NT2/D1 (cell line): ENCODE measurements at places on chromosomes 11 and 22.
A peak's percentile ranks its signal among the peaks of the same experiment; 100 is the strongest.

DNA sequence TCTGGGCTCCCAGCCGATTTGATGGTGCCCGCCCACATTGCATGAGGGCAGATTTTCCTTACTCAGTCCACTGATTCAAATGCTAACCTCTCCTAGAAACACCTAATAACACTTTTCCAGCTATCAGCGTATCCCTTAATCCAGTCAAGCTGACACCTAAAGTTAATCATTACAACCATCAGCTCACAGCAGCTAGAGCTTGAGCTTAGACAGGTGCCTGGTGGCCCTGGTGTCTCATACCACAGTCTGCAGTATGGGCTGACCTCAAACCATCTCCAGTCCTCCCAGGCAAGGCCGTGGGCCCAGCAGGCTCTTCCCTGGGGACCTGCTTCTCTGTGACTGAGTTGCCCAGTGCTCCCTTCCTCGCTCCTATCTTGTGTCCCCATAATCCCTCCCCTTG is 174.4 kb upstream of the NECTIN1 start:
- DNase-seq, result no peak

DNA sequence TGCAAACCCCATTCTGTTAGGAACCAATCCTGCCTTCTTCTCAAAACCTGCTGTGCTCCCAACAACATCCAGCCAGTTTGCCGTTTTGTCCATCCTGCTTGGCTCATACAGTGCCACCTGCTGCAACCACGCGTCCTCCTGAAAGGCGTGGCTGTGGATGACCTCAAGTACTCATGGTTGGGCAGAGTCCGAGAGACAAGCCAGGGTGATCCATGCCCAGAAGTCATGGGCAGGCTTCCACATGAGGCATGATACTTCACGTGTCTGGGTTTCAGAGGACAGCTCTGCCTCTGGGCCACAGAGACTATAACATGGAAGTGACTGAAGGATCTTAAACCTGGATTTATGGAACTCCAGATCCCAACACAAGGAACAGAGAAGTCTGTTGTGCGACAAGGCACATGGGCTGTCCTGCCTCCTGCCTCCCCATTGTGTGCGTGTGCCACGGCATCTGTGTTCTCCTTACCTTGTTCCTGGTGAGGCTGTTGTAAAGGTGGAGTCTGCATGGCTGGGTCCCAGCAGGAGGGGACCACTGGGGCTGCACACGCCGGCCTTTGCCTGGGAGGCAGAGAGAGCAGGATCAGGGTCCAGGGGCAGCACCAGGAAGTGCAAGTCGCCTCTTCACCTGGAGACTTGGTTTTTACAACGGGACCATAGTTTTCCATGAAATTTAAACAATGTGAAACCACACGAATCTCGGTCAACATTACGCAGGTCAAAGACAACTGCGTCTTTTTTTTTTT is 15.4 kb downstream of the CARS1 start:
- no peak for DNase-seq

DNA sequence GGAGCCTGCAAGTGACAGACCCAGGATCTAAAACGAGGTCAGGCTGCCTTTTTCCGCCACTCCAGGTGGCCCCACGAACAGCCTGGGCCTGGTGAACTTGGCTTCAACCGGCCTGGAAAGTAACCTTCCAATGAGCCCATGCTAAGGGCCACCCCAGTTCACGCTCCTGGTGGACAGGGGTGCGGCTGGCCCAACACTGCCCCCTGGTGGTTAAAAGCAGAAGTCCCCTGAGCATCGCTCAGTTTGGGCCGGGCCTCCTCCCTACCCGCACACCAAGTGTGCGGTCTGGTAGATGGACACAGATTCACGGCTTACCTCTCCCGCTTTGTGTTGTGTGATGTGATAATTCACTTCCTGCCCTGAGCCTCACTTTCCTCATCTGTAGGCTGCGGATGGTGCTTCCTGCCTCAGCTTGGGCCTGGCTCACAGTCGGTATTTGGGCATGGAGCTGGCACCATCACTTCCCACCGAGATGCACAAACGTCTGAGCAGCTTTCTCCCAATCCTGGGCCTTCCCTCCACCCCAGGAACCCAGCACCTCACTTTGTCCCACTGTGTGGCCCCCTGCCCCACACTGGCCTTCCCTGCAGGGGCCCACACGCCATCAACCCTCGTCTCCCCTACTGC is 13.7 kb upstream of the SEC14L3 start:
- peak; percentile 33 for DNase-seq

GRCh38 chr11:9263840-9264315 is 1.3 kb downstream of the DENND5A start:
- DNase-seq, result no peak

DNA sequence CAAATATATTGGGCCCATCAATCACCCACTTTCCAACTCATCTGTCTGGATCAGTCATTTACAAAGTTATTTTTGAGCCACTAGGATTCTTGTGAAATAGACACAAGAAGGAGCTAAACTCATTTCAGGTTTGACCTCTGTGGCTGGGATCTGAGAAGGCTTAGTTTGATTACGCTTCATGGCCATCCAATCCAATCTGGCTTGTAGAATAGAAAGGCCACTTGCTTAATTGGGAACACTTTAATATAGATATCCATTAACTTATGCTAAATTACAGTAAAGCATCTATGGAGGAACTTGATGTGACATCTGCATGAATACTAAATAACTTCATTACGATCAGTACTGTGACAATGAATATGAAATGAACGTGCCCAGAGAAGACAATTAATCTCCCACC is 284.2 kb downstream of the ST3GAL4 start:
- DNase-seq, result no peak

GRCh38 chr22:28247136-28247535 is 328.1 kb upstream of the PITPNB start:
- DNase-seq, result no peak
